Kidney glomerular epithelial cell (primary cell): ENCODE measurements at places on chromosomes 6 and 20.

DNA sequence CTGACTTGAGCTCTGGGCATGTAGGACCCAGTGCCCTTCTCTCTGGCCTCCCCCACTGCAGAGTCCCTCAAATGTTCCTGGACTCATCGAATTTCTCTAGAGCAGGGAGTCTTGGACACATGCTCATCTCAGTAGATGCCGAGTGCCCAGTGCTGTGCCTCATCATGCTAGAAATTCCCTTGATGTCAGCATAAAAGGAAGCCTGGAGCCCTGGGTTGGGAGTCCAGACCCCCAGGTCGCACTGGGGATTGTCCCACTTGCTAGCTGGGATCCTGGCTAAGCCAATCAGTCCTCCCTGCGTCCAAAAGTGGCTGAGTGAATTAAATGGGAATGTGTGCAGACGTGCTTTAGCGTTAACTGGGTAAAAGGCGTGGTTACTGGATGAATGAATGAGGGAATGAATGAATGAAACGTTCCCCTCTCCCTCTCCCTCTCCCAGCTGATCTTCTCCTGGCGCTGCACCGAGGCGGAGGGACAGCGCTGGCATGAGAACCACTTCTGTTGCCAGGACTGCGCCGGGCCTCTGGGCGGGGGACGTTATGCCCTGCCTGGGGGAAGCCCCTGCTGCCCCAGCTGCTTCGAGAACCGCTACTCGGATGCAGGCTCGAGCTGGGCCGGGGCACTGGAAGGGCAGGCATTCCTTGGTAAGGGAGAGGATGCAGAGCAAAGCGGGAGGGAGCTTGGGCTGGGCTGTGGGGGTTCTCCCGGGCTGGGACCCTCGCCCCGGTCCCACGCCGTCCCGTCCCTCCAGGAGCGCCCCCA is 1.6 kb upstream of the TOMM6 start:
- no peak for DNase-seq

DNA sequence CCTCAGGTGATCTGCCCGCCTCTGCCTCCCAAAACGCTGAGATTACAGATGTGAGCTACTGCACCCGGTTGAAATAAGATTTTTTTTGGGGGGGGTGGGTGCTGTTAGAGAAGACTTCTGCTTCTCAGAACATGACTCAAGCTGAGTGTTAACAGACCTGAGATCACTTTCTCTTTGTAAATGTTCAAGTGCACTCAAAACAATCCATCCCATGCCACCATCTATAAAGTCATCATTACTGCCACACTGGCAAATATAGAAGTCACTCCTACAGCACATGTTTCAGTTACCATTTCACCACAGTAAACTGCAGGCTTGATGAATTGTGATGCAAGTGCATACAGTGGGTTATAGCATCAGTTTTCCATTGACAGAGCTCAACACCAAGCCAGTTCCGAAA is 9.0 kb downstream of the VPS16 start:
- no peak for DNase-seq

- DNase-seq: no peak
These were observed 77.9 kb upstream of the DOK5 start for GRCh38 chr20:54397292-54398140.

DNA sequence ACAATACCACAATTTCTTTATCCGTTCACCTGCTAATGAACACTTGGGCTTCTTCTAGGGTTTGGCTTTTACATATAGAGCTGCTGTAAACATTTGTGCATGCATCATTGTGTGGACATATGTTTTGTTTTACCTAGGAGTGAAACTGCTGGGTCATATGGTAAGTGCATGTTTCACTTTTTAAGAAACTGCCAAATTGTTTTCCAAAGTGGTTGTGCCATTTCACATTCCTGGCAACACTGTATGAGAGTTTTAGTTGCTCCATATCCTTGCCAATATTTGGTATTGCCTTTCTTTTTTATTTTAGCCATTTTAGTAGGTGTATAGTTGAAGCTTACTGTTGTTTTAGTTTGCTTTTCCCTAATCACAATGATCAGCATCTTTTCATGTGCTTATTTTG is 14.1 kb upstream of the RPN2 start:
- DNase-seq: no peak

DNA sequence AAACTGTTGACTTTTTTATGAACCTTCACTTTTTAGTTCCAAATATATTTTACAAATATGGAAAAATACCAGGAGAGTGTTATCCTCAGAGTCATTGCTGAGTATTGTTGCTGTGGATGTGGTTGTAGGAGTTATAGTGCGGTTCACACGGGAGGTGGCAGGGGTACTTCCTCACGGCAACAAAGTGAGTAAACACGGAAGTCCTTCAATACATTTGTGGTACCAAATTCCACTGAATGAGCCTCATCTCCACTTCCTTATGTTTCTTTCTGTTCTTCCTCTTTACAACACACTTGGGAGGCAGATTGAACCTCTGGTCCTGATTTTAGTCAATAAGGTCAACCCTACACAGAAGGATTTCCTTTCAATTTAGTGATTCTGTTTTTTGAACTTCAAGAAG is 371.8 kb downstream of the BTBD3 start:
- DNase-seq: no peak

DNA sequence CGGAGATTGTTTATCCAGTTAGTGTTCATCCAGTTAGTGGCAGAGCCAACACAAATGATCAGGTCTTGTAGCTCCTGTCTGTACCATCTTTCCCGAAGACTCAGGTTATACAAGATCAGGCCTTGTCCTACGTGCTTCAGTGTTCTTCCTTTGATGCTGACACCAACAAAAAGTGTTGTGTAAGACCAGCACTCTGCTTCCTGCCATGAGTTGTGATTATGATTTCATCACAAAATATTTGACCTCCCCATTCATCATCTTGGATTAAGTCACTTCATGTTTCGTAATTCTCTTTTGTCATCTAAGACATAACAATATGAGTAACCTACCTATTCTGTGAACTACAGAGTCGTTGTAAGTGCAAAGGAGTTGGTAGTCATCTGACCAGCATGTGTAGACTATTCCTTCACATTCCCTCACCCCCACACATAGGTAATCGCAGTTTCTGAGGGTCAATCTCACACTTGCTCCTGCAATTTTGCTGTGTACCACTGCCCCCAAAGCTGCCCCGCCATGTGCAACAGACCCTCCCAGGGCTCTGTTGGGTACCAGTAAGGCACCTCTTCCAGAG is 135.6 kb upstream of the SLC22A23 start:
- peak; percentile 87 for DNase-seq

- DNase-seq: no peak
These were observed 650 bp downstream of the DCBLD1 start for GRCh38 chr6:117483004-117483644.

GRCh38 chr6:14739827-14740226 is 506.0 kb upstream of the JARID2 start:
- no peak for DNase-seq

- DNase-seq: no peak
These were observed 52.8 kb downstream of the UST start for GRCh38 chr6:148799647-148800046.

DNA sequence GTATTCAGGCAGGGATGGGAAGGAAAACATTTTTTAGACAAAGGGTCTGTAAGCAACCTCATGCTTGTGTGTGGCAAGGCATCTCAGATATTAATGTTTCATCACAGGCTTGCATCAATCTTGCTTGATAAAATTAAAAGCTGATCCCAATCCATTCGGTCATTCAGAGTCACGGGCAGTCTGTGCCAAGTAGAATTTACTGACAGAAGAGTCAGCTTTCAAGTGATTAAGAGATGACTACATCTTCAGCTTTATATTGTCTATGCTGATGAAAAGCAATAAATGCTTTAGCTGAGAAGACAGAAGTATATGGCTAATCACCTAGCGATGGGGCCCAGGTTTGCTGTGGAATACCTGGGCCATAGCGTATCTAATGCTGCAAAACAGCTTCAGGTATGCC is 3.5 kb downstream of the PLEKHG1 start:
- DNase-seq: no peak

GRCh38 chr20:58466729-58467571 is 48.2 kb downstream of the APCDD1L start:
- DNase-seq: no peak

GRCh38 chr20:12237772-12238171 is 320.1 kb downstream of the BTBD3 start:
- DNase-seq: no peak

DNA sequence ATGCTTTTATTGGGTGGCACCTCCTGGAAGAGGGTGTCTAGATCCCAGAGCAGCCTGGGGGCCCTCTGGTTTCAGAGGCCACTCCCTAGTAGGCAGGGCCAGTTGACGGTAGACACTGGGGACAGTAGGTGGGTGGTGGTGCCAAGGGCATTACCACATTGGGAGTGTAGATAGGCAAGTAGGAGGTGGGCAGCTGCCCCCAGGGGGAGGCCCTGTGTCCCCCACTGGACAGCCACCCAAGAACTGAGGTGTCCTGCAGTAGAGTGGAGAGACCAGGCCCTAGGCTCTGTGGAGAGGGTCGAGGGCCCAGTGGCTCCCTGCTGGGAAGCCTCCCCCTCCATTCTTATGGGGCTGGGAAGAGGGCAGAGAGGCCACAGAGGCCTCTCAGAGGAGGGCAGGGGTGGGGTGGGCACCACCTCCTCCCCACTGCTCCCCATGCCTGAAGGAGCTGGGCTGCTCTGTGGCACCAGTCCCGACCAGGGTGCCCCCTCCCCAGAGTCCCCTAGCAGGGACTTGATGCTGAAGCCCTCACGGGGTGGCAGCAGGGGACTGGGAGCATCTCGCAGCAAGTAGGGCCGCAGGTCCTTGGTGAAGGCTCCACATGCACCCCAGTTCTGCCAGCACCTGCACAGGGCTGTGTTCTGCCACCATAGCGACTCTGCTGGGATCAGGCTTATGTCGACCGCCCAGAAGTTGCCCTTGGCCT is 305.0 kb upstream of the KCNQ5 start:
- no peak for DNase-seq

- DNase-seq: peak; percentile 56
These were observed 17.6 kb upstream of the TM9SF4 start for GRCh38 chr20:32091888-32092346.

- DNase-seq: no peak
These were observed 1220.0 kb upstream of the GJE1 start for GRCh38 chr6:140912686-140913085.

DNA sequence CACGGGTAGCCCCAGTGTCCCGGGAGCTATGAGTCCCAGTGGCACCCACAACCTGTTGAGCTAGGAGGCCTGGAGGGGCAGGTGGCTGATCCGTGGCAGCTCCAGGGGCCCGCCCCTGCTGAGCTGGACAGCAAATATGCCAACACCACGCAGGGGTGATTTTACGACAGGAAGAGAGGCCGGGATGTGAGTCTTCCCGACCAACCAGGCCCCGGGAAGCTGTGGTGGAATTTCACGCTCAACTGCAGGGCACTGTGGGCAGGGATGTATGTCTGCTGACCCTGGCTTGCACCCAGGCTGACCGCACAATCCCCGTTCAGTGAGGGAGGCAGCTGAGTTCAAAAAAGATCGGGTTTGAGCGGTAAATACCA is 183.9 kb downstream of the ERMARD start:
- DNase-seq: peak; percentile 96

DNA sequence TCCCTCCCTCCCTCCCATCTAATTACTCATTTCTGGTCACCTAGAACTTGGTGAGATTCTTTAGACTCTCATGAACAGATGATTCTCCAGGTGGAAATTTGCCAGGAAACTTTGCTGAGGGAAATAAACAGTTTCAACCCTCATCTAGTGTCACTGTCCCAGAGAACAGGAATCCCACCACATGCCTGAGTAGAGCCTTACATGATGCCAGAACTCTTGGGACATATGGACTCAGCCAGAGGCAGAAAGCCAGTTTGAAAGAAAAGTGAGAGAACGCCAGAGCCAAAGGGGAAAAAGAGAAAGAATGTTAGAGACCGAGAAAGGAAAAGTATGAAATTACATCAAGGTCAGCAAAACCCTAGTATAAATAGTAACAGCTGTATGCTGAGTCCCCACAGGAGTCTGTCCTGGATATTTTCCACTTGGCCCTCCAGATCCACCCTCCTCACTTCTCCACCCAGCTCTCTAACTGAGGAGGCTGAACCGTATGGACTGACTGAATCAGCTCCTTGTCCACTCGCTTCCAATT is 127.5 kb upstream of the COL21A1 start:
- DNase-seq: peak; percentile 25

DNA sequence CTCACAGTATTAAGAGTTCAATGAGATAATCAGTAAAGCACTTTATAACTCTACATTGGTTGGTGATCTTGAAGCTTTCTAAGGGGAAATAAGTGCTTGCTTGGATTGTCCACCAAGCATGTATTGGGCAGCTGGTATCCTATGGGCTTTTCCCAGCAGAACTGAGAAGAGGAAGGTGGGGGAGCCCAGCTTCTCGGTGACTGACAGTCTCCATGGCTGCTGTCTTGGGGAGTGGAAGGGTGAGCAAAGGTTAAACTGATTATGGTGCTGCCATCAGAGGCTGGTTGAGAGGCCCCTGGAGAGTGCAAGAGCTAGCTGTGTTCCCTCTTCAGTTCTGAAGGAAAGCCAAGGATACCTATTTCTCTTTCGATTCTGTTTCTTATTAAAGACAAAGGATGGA is 35.5 kb upstream of the ADTRP start:
- DNase-seq: no peak

DNA sequence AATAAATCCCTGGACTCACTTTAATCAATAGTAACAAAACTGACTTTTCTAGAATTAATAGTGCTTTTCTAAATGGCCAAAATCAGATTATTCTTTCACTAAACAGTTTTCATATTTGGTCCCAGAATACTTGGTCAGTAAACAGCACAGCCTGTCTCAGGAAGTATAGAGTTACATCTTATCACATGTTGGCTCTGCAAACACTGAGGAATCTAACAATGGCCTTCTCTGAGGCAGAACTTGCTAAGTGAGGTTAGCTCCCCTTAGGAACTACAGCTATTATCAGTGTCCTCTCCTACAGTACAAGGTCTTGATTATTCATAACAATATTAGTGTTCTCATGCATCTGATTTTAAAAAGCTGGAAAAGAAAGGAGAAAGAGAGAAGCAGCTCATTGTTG is 1622.8 kb downstream of the HACE1 start:
- DNase-seq: no peak

- no peak for DNase-seq
These were observed 106.2 kb downstream of the LCA5 start for GRCh38 chr6:79430913-79431536.

DNA sequence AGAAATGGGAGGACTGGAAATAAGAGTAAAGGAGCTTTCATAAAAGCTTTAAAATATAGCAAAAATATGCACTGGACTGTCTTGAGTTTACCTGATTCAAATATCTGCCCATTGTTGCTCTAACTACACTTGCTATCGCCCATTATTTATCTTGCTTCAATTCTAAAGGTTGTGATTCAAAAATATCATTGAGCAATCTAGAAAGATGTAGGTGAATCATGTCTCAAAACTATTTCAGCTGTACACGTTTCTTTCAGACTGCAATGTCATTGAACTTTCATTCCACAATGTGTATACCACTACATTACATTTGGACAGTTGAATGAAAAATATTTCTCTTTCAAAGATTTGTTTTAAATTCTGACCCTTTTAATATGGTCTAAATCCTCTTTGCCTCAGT is 545.6 kb downstream of the BMP2 start:
- no peak for DNase-seq

- DNase-seq: no peak
These were observed at the start of gene EMILIN3 for GRCh38 chr20:41366546-41367392. TSS of gene EMILIN3 (minus strand) at chr20:41366818. CDS start at chr20:41366634, 184 bp downstream.

- DNase-seq: peak; percentile 6
These were observed 10.1 kb upstream of the CALHM6 start for GRCh38 chr6:116450769-116451740.

GRCh38 chr6:81743649-81744048 is 8.8 kb downstream of the TENT5A start:
- no peak for DNase-seq
